ENCODE measurements at places on chromosomes 4 and X. TPM values are rescaled to one million over a fixed set of nuclear protein-coding genes. Genes with fewer than 3 reads are reported as not detected.

IL2 gene
- not detected for total RNA-seq

- peak; percentile 20 for DNase-seq
Observed at GRCh38 chr4:6071191-6071958, 53.1 kb upstream of the C4orf50 start.

H2BW2 gene
- not detected for total RNA-seq

DNA sequence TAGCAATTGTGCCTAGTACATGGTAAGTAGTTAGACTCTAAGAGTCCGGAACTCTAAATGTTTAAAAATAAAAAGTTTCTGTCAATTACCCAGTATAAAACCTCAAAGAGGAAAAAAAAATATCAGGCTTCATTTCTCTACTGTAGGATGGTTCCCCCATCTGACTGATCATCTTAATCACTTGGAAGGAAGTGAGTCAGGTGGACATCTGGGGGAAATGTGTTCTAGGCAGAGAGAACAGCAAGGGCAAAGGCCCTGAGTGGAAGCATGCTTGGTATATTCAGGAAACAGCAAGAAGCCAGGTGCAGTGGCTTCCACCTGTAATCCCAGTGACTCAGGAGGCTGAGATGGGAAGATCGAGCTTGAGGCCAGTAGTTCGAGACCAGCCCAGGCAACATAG lies 2.9 kb upstream of the EIF1AX start:
- DNase-seq, result no peak

DNA sequence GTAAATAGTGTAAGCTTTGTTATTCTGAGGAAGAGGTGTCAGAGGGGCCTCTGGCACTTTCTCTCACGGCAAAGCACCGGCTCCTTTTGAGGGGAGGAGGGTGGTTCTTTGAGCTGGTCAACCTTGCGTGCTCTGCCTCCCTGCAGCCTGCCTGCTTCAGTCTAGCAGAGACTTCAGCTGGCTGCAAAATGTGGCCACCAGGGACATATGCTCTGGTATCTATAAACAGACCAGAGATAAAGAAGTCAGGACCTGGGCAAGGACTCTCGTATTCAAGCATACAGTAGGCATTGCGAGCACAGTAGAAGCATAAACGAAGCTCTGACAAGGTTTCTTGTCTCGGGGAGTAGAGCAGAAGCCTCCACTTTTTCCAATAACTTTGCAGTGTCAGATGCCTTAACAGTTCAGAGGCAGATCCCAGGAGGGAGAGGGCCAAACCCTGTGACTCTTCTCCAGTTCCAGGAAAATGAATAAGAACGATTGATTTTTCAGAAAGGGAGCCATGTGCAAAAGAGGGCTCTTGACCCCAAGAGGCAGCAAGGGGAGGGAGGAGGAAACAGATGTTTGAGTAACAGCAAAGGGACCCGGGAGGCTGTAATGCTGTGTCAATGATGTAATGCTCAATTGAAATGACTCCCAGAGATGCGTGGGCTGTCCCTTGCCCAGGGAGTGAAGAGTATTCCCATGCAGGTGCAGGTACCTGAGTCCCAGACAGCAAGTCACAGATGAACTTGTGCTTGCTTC lies 57.9 kb upstream of the TEX13D start:
- peak; percentile 9 for DNase-seq

GRCh38 chr4:91485415-91485814 lies 818.4 kb upstream of the GRID2 start:
- DNase-seq, result no peak

- DNase-seq, result no peak
Observed at GRCh38 chr4:80053140-80053910, 19.7 kb downstream of the ANTXR2 start.

EMCN gene
- not detected for total RNA-seq

FREM3 gene
- not detected for total RNA-seq

GRCh38 chrX:121151293-121151692 lies 103.9 kb downstream of the GLUD2 start:
- DNase-seq, result no peak

GRCh38 chrX:3450881-3451570 lies 104.6 kb upstream of the MXRA5 start:
- DNase-seq, result no peak

PLP1 gene
- 106 TPM for total RNA-seq

- DNase-seq, result no peak
Observed at GRCh38 chr4:152462047-152462446, 73.8 kb downstream of the FBXW7 start.

GRCh38 chr4:66204534-66205247 lies 534.4 kb upstream of the EPHA5 start:
- no peak for DNase-seq

UGT2B7 gene
- not detected for total RNA-seq

DNA sequence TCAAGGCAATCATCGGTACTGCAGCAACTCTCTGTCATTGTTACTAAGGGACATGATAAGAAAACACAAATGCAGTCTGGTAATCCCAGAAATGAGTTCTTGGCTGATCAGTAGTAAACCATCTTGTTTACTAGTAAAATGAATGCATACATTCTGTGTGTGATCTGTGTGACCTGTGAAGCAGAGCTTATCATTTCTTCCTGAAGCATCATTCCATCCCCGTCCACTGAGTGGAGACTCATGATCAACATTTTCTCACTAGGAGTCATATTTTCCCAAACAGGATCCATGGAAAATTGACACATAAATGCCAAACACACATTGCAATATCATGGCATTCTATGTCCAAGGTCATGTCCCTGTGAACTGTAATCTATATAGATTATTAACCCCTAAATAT lies 226.1 kb downstream of the ANKRD50 start:
- DNase-seq, result no peak

- no peak for DNase-seq
Observed at GRCh38 chrX:96176921-96177320, 507.7 kb upstream of the DIAPH2 start.

ATP1B4 gene
- not detected for total RNA-seq

DGKK gene
- total RNA-seq, result 0.19 TPM

DNA sequence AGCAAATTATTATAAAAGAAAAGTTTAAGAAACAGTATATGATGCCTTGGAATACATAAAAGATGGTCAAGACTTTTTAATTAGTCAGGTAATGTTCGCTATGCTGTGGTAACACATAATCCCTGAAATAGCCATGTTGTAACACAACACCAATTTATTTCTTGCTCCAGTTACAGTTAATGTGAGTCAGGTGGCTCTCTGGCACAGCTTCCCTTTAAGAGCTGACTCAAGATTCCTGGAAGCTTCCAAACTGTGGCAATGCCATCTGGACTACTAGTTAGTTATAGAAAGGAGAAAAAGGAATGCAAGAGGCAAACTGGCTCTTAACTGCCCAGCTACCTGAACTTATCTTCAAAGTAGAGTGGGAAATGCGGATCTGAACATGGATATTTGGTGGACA lies 210.5 kb downstream of the CHM start:
- no peak for DNase-seq

GRCh38 chr4:8305851-8306471 lies 36.4 kb downstream of the HTRA3 start:
- no peak for DNase-seq

PPID gene
- total RNA-seq, result 106 TPM

GRCh38 chrX:76076124-76076523 lies 96.7 kb upstream of the PBDC1 start:
- DNase-seq, result no peak

DNA sequence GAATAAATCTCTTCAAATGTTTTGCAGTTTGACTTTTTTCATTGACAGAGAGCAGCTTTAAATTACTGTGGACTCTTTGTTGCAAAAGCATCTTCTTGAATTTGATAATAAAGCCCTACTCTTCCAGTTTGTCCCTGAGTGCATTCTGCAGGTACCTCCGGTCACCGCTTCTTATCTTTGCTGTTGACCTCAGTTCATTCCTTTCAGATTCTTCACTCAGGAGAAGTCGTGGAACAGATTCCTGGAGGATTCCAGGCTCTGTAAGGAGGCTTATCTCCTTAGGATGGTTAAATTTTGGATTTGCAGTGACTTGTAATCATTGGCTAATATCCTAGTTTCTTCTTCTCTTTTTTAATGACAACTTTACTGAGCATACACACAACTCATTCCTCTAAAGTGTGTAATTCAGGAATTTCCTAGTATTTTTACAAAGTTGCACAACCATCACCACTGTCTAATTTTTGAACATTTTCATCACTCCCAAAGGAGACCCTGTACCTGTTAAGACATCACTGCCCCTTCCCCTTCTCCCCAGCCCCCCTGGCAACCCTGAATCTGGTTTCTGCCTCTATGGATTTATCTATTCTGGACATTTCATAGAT lies 22.0 kb downstream of the TBL1X start:
- DNase-seq, result no peak

GRCh38 chr4:20652226-20652885 lies 47.9 kb upstream of the PACRGL start:
- no peak for DNase-seq

DNA sequence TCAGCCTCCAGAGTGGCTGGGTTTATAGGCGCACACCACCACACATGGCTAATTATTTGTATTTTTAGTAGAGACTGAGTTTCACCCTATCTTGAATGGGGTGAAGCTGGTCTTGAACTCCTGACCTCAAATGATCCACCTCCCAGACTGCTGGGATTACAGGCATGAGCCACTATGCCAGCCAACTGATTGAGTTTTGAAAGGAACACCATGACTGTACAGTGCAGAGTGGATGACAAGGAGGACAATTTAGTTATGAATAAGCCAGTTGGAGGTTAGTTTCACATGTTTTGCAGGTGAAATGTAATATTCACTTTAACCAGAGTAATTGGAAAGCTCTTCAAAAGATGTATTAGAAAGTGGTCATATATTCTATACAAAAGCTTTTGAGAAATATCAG lies 60.8 kb downstream of the PCDH18 start:
- no peak for DNase-seq

GRCh38 chrX:107355533-107355932 lies 93.9 kb upstream of the FRMPD3 start:
- peak; percentile 75 for DNase-seq

PNMA5 gene
- total RNA-seq, result not detected

Data from neural progenitor cell (in vitro differentiated cells).